ENCODE measurements at places on chromosomes 13 and 19. TPM values are rescaled to one million over a fixed set of nuclear protein-coding genes. Genes with fewer than 3 reads are reported as not detected.

CPB2 gene
- not detected for total RNA-seq

DNA sequence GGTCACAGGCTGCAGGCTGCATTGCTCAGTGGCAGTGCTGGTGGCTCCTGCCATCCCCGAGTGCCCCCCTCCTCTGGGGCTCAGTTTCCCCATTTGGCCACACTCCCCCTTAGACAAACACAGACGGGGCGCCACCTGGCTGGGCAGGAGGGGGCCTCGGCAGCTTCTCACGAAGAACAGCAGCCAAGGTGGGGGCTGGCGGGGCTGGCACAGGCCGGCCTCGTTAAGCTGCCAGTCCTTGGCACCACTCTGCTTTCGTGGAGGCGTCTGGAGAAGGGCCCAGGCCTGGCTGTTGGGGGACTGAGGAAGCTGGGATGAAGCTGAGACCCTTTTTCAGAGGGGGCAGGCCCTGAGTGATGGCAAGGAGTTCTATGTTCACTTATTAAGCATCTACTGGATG, 3.7 kb upstream of the ZNRF4 start:
- DNase-seq: no peak

SIGLEC5 gene
- total RNA-seq: not detected

DCUN1D2 gene
- 11.9 TPM for total RNA-seq

NUFIP1 gene
- total RNA-seq: 10.9 TPM

- DNase-seq: no peak
These were observed 38.3 kb downstream of the RAB20 start for GRCh38 chr13:110523180-110523579.

TPTE2 gene
- not detected for total RNA-seq

GRCh38 chr19:35318679-35319448, 10.1 kb upstream of the CD22 start:
- DNase-seq: no peak

DNA sequence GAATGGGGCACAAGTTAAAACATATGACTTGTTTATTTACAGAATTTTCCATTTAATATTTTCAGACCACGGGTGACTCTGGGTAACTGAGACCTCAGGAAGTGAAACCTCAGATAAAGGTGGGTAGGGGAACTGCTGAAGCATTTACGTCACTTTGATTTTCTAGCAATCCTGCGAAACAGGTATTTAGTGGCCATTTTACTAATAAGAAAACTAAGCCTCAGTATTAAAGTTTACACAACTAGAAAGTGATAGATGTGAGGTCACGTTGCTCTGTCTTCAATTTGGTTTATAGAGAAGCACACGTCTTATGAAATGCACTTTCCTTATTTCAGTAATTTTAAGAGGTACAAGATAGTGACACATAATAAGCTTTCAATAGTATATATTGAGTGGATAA, 402.8 kb downstream of the FGF9 start:
- no peak for DNase-seq

Data from H7 (cell line).